ENCODE measurements at places on chromosomes 2 and 18.

GRCh38 chr2:65227020-65227455 lies 593 bp upstream of the ACTR2 start:
- no peak for DNase-seq

DNA sequence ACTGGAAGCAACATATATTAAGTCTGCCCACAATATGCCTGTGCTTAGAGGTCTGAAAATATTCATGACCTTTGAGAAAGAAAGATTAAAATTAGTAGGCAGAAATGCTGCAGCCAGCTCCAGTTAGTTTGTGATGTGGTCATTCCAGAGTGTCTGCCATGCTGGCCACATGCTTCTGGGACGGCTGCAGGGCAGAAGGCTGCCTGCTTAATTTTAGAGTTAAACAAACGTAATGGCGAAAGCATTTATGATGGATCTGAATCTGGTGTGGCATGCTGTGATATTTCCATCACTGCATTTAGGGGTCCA lies 95.4 kb downstream of the FHOD3 start:
- no peak for DNase-seq

- no peak for DNase-seq
Measured at GRCh38 chr2:217160978-217161973, 301.4 kb upstream of the TNP1 start.

DNA sequence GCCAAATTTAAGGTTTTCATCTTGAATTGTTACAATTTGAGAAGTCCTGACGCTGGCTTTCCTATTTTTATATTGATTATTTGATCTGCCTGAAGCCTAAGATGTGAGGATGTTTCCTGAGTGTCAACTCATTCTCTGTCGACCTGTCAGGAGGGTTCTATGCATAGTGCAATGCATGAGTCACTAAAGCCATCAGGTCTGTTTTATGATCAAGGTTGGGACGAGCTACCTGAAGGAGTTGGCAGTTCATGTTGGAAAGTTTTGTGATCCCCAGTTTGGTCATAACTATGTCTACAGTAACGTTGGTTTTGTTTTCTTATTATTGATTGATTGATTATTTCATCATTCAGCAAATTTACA lies 71.2 kb downstream of the NABP1 start:
- no peak for DNase-seq

- DNase-seq, result no peak
Measured at GRCh38 chr2:75614162-75614651, 32.4 kb upstream of the MRPL19 start.

DNA sequence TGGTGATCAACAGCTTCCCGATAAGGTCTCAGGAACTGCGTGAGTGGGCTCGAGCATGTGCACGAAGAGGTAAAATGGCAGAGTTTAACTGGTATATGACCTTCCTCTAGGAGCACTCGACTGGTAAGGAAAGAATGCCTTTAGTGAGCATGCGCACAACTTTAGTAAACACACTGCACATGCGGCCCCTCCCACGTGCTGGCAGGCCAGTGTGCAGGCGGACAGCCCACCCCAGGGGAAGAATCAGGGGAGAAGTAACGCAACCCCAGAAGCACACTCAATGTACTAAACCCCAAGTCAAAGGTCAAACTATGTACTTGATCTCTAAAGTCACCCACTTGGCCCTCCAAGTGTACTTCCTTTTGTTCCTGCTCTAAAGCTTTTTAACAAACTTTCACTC lies 28.7 kb upstream of the SLC25A52 start:
- no peak for DNase-seq

DNA sequence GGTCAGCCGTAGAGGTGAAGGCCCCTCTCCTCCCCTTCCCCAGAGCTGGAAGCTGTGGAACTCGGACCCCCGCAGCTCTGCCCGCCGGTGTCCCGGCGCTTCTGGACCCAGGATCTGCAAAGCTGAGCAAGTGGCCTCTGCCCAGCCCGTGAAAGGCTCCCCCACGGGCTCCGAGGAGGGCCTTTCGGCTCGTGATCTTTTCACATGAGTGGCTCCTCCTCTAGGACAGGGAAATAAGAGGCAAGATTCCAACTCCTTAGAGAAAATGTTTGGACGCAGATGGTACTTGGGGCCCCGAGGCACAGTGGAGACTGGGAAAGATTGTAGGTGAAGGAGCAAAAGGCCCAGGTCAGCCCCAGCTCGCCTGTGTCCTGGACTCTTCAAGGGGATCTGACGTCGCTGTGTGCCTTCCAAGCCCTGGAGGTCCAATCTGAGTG lies 48.2 kb upstream of the SP3 start:
- DNase-seq, result no peak

- DNase-seq, result no peak
Measured at GRCh38 chr2:73915437-73915993, 11.2 kb upstream of the DGUOK start.

DNA sequence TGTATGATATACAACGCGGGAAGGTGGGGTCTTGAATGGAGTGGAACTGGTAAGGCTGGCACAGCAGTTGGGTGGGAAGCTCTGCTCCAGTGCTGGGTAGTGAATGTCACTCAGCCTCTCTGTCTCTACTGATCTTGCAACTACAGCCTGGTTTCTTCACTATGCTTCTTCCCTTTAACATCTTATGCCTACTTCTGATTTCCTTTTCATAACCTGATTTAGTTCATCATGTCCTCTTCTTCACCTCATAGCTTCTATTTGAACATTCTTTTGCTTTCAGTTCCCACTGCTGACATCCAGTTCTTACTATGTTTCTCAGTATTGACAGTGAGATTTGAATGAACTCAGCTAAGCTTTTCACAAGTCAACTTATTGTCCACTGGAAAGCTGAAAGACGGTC lies 286.2 kb downstream of the ARL6IP6 start:
- no peak for DNase-seq

DNA sequence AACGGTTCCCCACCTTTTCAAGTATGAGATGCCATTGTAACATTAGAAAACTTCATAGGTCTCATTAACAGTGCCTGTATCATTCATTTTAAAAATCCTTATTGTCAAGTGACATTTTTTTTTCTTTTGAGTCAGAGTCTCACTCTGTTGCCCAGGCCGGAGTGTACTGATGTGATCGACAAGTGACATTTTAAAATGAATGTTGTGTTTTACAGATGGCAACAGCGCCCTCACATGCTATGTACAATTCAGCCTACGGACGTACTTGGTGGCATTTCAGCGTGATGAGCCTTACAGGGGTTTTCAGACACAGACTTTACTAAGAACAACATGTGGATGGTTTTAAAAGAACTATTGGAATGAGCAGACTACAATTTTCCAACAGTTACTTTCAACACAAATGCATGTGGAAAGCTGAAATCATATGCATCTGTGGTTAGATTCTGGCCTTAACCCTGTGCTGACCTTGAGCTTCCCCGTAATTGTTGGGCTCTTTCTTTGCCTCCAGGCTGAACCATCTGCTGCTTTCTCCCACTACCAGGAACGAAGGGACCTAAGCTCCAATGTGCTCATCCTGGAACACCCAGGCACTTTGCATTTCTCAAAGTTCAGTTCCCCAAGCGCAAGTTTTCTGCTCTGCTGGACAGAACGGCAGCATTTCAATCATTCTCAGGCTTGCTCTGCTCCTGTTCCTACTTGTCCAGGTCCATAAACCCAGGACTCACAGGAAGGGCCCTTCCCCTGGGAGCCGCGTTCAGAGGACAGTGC lies 119.9 kb upstream of the NDUFV2 start:
- no peak for DNase-seq

DNA sequence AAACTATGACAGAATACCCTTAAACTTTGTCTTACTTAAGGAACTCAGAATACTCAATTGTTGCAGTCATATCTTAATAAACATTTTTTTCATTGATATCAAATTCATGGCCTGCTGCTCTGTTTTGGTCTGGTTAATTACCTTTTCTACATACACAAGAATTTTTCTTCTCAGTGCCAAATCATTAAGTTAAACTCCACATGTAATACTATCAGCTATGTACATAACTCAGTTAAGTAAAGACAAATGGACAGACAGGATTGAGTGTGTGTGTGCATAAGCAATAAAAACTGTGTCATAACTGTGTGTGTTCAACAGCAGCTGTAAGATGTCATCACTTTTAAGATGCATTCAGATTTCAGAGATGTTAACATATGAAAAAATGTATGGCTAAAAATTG lies 34.4 kb downstream of the VRK2 start:
- DNase-seq, result no peak

GRCh38 chr2:240916571-240917008 lies 10.5 kb downstream of the CROCC2 start:
- no peak for DNase-seq

GRCh38 chr2:28389399-28390240 lies 3.0 kb upstream of the FOSL2 start:
- DNase-seq, result no peak

GRCh38 chr2:121080013-121080772 lies 204.8 kb downstream of the TFCP2L1 start:
- DNase-seq, result no peak

- DNase-seq, result no peak
Measured at GRCh38 chr2:6676776-6677175, 188.9 kb downstream of the CMPK2 start.

GRCh38 chr18:79803611-79804051 lies 5.9 kb downstream of the KCNG2 start:
- no peak for DNase-seq

DNA sequence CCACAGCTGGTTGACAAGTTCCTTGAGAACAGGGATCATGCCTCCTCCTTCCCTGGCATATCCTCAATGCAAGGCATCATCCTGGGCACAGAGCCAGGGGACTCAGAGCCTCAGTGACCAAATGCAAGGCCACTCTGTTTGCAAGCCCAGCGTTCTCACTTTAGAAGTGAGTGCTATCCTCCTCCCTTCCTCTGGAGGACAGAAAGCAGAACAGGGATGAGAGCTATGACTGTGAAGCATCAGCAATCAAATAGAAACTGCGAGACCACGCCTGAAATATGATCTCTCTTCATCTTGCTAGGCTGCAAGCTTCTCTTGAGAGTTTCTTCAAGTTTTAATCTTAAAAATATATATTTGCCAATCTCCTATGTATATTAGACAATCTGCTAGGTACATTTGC lies 119.8 kb downstream of the LRATD1 start:
- no peak for DNase-seq

All from activated gamma-delta T cell (primary cell).